CMK (cell line): ENCODE measurements at places on chromosomes 6 and 20.

DNA sequence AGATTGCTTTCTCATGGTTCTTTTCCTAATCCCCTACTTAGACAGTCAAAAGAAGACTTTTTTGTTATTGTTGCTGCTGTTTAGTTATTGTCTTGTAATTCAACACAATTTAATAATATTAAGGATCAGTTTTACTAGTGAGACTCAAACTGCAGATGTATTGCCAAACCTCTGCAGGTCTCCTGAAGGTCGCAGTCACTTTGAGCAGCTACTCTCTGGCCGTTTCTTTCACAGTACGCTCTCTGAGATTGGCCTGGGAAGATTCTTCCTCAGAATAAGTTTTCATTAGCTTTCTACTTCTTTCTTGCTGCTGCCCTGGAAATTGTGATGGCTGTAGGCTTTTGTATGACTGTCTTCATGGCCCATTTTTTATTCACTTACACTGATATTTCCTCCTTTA, 930.8 kb downstream of the QKI start:
- no peak for DNase-seq

DNA sequence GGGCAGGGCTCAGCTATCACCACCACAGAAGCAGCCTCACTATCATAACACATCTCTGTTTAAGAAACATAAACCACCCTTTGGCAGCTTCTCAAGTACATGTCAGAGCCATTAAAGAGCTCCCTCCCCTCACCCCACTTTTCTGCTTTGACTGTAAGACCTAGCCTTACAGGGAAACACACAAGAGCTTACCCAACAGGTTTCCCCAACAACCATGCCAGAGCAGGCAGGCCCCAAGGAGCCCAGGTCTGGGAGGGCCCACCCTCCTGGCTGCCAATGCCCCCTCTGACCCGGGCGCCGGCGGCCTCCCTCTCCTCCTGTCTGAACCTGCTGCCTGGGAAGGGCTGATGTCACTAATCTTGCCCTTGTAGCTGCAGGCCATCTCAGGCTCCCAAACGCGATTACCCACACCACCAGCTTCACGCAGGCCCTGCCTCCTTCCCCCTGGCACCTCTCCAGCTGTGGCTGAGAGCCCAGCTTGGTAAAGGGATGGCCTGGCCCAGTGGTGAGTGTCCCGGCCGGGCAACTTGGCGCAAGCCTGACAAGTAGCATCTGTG, 402.0 kb downstream of the MAFB start:
- DNase-seq: no peak

- DNase-seq: no peak
Measured at GRCh38 chr20:33985280-33985679, 8.4 kb upstream of the RALY start.

GRCh38 chr20:16581241-16581640, 8.0 kb upstream of the KIF16B start:
- DNase-seq: no peak

GRCh38 chr6:30129265-30130178, 6.4 kb upstream of the TRIM40 start:
- no peak for DNase-seq
